ENCODE measurements at places on chromosomes 4 and X. TPM values are rescaled to one million over a fixed set of nuclear protein-coding genes. Genes with fewer than 3 reads are reported as not detected.

NXF2B gene
- total RNA-seq = not detected

VCX gene
- not detected for total RNA-seq

CXCL6 gene
- total RNA-seq = 0.28 TPM

PDZD4 gene
- 6.0 TPM for total RNA-seq

FGFBP2 gene
- total RNA-seq = not detected

EXOC1L gene
- total RNA-seq = not detected

MTTP gene
- total RNA-seq = not detected

HMX1 gene
- 0.15 TPM for total RNA-seq

TCP11X2 gene
- not detected for total RNA-seq

GYG2 gene
- total RNA-seq = 59.7 TPM

- H3K27ac ChIP-seq = no peak overlapping the region
- H3K36me3 ChIP-seq = no peaks in the 10 kb centered on the region
- no peaks in the 10 kb centered on the region for H3K27me3 ChIP-seq
- DNase-seq = no peak
- no peaks in the 10 kb centered on the region for H3K4me1 ChIP-seq
Measured at GRCh38 chr4:111849746-111850284, 295.4 kb upstream of the FAM241A start.

GRCh38 chr4:174805746-174806145, 23.3 kb downstream of the GLRA3 start:
- H3K36me3 ChIP-seq = no peaks in the 10 kb centered on the region
- H3K4me1 ChIP-seq = no peaks in the 10 kb centered on the region
- DNase-seq = no peak
- H3K27ac ChIP-seq = no peak overlapping the region
- no peaks in the 10 kb centered on the region for H3K27me3 ChIP-seq
- no peak overlapping the region for H3K4me3 ChIP-seq

GRCh38 chr4:86549163-86549788, 44.8 kb upstream of the PTPN13 start:
- H3K27ac ChIP-seq = peak overlapping the region; percentile 91
- H3K4me3 ChIP-seq = no peak overlapping the region
- H3K27me3 ChIP-seq = no peaks in the 10 kb centered on the region
- peaks cover 56% of the 10 kb centered on the region for H3K4me1 ChIP-seq

GRCh38 chrX:95675794-95676193, 1008.8 kb upstream of the DIAPH2 start:
- H3K4me1 ChIP-seq = no peaks in the 10 kb centered on the region
- no peaks in the 10 kb centered on the region for H3K27me3 ChIP-seq
- no peaks in the 10 kb centered on the region for H3K36me3 ChIP-seq
- no peak overlapping the region for H3K4me3 ChIP-seq
- no peak overlapping the region for H3K27ac ChIP-seq
- no peak for DNase-seq

GRCh38 chrX:50152456-50152855, 48.4 kb downstream of the AKAP4 start:
- no peaks in the 10 kb centered on the region for H3K27me3 ChIP-seq
- no peak overlapping the region for H3K27ac ChIP-seq
- H3K36me3 ChIP-seq = no peaks in the 10 kb centered on the region
- no peaks in the 10 kb centered on the region for H3K4me1 ChIP-seq
- no peak overlapping the region for H3K4me3 ChIP-seq

DNA sequence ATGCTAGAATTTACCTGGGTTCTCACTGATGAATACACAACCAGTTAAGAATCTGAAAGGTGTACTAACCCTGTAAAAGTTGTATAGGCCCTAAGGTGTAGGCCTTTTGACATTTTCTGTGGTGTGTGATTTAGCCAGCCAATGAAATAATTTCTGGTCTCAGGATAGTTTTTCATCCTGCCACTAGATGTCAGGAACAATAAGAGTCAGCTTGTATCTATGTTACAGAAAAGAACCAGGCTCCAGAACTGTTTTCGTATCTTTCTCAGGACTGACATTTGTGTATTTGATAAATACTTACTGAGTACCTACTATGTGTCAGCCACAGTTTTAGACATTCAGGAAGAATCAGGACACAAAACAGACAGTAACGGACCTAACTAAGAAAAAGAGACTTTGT, 673.6 kb upstream of the TENM3 start:
- no peak overlapping the region for H3K4me3 ChIP-seq
- no peaks in the 10 kb centered on the region for H3K36me3 ChIP-seq
- no peak overlapping the region for H3K27ac ChIP-seq

GRCh38 chr4:186669159-186669731, 54.4 kb downstream of the FAT1 start:
- no peaks in the 10 kb centered on the region for H3K27me3 ChIP-seq
- DNase-seq = peak; percentile 80
- no peak overlapping the region for H3K4me3 ChIP-seq
- no peaks in the 10 kb centered on the region for H3K36me3 ChIP-seq

- no peaks in the 10 kb centered on the region for H3K36me3 ChIP-seq
- no peaks in the 10 kb centered on the region for H3K27me3 ChIP-seq
- DNase-seq = no peak
Measured at GRCh38 chr4:137471461-137471860, 60.8 kb downstream of the PCDH18 start.

- peak overlapping the region; percentile 12 for H3K27ac ChIP-seq
- H3K27me3 ChIP-seq = no peaks in the 10 kb centered on the region
- peaks cover 8% of the 10 kb centered on the region for H3K4me1 ChIP-seq
- no peak overlapping the region for H3K4me3 ChIP-seq
- no peak for DNase-seq
Measured at GRCh38 chr4:121256887-121257466, 92.9 kb upstream of the TNIP3 start.

DNA sequence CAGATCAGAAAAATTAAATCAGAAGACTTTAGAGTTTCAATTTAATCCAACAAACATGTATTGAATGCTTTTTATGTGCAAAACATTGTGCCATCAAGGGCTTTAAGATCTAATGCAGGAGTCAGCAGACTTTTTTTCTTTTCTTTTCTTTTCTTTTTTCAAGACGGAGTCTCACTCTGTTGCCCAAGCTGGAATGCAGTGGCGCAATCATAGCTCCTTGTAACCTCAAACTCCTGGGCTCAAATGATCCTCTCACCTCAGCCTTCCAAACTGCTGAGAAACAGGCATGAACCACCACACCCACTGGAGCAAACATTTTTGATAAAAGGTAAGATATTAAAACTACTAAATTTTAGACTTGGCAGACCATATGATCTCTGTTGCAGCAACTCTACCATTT, 24.6 kb upstream of the LRBA start:
- H3K4me3 ChIP-seq = no peak overlapping the region
- no peaks in the 10 kb centered on the region for H3K27me3 ChIP-seq
- H3K36me3 ChIP-seq = no peaks in the 10 kb centered on the region
- no peaks in the 10 kb centered on the region for H3K4me1 ChIP-seq
- DNase-seq = no peak
- H3K27ac ChIP-seq = no peak overlapping the region

GRCh38 chr4:4719436-4719835, 140.0 kb upstream of the MSX1 start:
- H3K27me3 ChIP-seq = no peaks in the 10 kb centered on the region
- H3K36me3 ChIP-seq = no peaks in the 10 kb centered on the region
- DNase-seq = peak; percentile 59
- peaks cover 5% of the 10 kb centered on the region for H3K4me1 ChIP-seq
- H3K27ac ChIP-seq = no peak overlapping the region
- no peak overlapping the region for H3K4me3 ChIP-seq

GRCh38 chr4:141016117-141016798, 117.0 kb downstream of the RNF150 start:
- no peak for DNase-seq
- no peak overlapping the region for H3K27ac ChIP-seq
- H3K4me3 ChIP-seq = no peak overlapping the region
- no peaks in the 10 kb centered on the region for H3K36me3 ChIP-seq
- no peaks in the 10 kb centered on the region for H3K27me3 ChIP-seq

DNA sequence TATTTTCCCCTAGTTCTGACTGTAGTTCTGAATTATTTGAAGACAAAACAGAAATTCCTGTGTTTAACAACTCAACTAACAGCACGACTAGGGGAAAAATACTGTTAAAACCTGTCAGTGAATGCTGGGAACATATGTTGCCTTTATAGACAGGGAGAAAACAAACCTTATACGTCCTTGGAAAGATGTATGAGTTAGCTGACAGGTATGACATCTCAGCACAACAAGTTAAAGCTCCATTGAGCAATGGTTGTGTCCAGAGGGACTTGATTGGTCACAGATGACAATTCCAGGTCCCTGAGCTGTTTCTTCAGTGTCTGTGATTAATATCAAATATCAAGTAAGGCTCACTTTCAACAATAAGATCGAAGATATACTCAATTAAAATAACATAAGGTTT, 58.2 kb upstream of the DDIT4L start:
- H3K4me1 ChIP-seq = no peaks in the 10 kb centered on the region
- DNase-seq = no peak
- H3K27me3 ChIP-seq = no peaks in the 10 kb centered on the region
- H3K36me3 ChIP-seq = no peaks in the 10 kb centered on the region

DNA sequence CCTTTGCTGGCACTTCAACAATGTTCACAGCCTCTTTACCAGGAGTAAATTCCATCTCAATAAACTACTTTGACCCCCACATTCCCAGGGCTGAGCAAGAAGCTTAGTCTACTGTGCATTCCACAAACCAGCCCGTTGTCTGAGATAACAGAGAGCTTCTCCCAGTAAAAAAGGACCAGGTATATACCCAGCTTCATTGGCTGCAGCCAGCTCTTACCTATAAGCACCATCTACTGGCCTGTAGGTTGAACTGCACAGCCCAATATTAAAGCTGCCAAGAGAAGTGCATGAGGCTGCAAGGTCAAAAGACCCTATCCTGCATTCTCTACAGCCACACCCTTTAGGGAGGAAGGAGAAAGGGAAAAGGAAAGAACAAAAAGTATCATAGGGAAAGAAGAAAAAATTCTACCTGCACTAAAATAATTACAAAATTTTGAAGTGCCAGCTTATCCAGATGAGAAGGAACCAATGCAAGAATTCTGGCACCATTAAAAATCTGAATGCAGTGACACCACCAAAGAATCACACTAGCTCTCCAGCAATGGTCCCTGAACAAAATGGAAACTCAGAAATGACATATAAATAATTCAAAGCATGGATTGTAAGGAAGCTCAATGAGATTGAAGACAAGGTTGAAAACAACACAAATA, 45.7 kb upstream of the INTU start:
- no peak overlapping the region for H3K4me3 ChIP-seq
- H3K27ac ChIP-seq = no peak overlapping the region
- no peaks in the 10 kb centered on the region for H3K27me3 ChIP-seq
- peak; percentile 56 for DNase-seq
- no peaks in the 10 kb centered on the region for H3K4me1 ChIP-seq

Data from A673 (cell line).